T-helper 2 cell treated with Interferon-gamma antibody and Interleukin-4, amounts not matched to agents 5 μg/mL and 100 μg/mL, for 36 hours (primary cell): ENCODE measurements at places on chromosomes 5 and 9.
A peak's percentile ranks its signal among the peaks of the same experiment; 100 is the strongest.

DNA sequence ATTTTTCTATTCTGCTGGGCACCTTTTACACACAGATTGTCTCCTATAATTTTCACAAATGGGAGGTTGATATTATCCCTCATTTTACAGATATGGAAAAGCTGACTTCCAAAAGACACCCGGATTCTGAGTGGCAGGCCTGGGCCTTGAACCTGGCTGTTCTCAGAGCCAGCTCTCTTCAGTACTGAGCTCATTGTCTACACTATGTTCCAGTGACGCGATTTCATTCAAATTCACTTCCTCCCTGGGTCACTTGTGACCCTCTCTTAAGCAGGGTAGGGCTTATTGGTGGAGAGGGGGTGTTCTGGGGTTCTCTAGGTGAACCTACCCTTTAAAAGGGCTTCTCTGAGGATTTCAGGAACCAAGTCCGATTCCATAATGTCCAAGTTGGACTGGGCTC lies 70.2 kb downstream of the ANKRD33B start:
- no peak for DNase-seq

DNA sequence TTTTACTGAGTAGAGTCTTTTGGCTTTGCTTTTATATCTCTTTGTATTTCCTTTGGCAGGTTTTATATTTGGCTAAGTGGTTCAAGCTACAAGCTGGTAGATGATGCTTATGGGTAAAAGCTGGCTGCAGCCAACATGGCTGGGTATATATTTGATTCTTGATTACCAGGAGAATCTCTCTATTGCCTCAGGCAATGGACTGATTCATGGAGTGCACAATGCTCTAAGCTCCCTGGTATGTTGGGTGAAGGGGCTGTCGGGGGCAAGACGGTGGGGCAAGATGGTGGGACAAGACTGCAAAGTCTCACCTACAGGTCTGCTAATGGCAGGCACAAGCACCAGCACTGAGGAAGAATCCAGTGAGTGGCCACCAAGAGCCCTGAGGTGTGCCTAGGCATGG lies 366.6 kb downstream of the DMAC1 start:
- no peak for DNase-seq

GRCh38 chr9:128416014-128416413 lies 4.6 kb upstream of the CERCAM start:
- DNase-seq: no peak

- no peak for DNase-seq
Measured at GRCh38 chr5:167905919-167906853, 385.3 kb upstream of the WWC1 start.

GRCh38 chr5:17218353-17219005 lies 1.0 kb downstream of the BASP1 start:
- no peak for DNase-seq

GRCh38 chr9:120841930-120842684 lies 615 bp downstream of the PSMD5 start:
- no peak for DNase-seq

DNA sequence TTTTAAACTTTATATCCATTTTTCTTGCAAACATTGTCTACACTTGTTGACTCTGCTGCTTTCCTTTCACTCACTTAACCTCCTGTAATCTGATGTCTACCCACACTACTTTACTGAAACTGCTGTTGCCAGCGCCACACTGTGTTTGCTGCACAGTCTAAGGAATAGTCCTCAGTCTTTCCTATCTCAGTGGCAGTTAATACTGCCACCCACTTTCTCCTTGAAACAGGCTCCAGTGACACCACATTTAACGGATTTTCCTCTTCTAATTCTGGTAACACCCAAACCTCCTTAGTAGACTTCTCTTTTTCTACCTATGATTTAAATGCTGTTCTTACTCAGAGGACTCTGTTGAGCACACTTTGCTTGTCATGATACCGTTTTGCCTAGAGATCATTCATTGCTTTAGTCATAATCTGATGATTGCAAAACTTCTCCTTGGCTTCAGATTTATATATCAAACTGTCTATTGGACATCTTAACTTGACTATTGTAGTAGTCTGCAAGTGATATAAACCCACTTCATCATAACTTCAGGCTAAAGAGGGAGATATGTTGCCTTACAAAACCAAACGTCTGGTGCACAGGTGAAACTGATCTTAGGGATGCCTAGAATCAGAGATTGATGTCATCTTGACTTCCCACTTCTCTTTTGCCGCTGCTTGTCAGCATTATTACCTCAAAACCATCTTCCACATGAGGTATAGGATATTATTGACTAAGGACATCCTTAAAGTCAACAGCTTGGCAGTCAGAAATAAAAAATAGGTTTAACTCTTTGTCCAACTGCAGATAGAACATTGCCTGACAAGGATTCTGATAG lies 94.1 kb downstream of the CDC42SE2 start:
- DNase-seq: peak; percentile 56
